Hindlimb muscle (tissue), 1 donor: ENCODE measurements at places on chromosomes 3 and 15.

GRCh38 chr15:78999636-79000035, 54.8 kb upstream of the CTSH start:
- no peak for DNase-seq

- no peak for DNase-seq
These were observed 54.9 kb upstream of the BNC1 start for GRCh38 chr15:83339396-83339795.

DNA sequence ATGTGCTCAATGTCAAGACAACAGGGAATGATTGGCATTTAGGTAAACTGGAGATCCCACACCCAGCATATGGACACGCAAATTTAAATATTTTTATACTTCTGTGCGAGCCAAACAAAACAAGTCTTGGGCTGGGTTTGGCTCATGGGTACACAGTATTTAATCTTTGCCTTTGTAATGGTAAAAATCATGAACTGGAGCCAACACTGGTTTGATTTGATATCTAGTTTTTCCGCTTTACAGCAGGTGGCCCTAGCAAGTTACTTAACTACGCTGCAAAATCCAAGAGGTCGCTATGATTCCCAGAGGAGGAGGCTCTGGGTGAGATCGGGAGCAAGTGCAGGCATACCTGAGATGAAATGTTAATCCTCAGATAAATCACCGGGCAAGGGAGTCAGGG, 207.9 kb upstream of the SATB1 start:
- no peak for DNase-seq

- no peak for DNase-seq
These were observed 188.4 kb downstream of the ADAMTSL3 start for GRCh38 chr15:83842281-83842680.

GRCh38 chr3:182382112-182382857, 411.0 kb upstream of the ATP11B start:
- DNase-seq = no peak
